ENCODE measurements at places on chromosomes 1 and 21.

DNA sequence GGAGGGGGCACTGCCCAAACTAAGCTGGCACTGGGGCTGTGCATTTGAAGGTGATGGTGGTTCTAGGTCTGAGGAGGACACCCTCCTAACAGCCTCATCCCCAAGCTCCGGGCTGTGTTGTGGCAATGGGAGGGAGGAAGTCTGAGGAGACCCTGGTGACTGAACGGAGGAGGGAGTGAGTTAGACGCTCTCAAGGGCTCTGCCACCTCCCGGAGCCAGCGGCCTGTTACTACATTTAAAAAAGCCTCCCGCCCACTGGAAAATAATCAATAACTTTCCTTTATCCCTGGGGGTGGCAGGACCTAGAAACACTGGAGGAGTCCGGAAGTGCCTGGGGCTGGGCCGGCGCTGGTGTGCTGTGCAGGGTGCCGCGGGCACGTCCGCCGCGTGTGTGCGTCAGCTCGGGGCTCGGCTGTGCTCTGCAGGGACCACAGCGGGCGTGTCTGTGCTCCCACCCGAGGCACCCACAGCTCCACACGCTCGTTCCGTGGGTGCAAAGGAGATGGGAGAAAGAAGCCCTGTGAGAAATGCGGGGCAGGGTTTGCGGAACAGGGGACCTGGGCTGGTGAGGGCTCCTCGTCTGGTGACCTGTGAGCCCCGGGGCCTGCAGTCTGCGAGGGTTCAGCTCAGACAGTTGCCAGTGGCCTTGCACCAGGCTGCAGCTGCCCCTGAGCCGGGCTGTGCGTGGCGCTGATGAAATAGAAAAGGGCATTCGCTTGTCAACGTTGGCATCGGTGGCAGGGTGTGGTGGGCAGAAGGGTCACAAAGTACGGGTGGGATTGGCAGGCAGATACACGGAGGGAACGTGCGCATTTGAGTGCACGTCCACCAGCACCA is 5.3 kb downstream of the SAMD11 start:
- H3K36me3 ChIP-seq, result no peaks in the 10 kb centered on the region
- H3K4me3 ChIP-seq, result no peak overlapping the region
- no peak for DNase-seq
- H3K27ac ChIP-seq, result no peak overlapping the region
- no peaks in the 10 kb centered on the region for H3K27me3 ChIP-seq
- H3K4me1 ChIP-seq, result peaks cover 17% of the 10 kb centered on the region

GRCh38 chr1:154717528-154717924 is 109.5 kb upstream of the ADAR start:
- H3K27ac ChIP-seq, result no peak overlapping the region
- DNase-seq, result no peak
- H3K36me3 ChIP-seq, result no peaks in the 10 kb centered on the region
- H3K4me3 ChIP-seq, result no peak overlapping the region

DNA sequence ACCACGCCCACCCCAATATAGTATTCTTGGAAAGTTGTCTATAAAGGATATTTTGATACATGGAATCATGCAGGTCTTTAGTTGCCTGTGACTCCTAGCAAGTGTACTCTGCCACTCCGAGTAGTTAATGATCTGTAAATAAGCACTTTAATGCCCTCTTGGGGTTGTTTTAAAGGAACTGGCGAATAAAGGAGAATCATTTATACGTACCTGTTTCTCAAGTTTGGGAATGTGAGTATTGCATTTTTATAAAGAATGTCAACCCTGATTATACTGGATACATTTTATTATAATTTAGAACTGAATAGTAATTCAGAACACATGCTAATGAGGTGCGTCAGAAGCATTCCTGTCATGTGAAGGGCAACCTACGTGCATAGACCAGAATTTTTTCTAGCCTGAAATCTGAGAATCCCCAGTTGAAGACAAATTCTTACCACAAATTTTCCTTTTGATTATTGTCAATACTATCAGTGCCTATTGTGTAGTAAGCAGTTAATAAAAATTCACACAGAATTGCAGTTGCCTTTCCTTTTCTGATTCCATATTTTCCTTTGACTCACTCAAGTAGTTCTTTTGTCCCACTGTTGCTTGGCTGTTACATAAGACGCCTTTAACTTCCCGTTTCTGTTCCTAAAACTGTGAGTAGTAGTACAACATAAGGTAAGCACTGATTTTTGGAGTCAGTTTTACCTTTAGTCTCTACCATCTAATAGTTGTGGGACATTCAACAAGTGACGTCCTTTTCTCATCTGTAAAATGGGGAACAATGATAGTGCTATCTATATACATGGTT is 5.1 kb downstream of the AHCYL1 start:
- no peaks in the 10 kb centered on the region for H3K36me3 ChIP-seq
- H3K27ac ChIP-seq, result no peak overlapping the region
- no peak for DNase-seq
- peaks cover 9% of the 10 kb centered on the region for H3K4me1 ChIP-seq
- no peaks in the 10 kb centered on the region for H3K27me3 ChIP-seq

DNA sequence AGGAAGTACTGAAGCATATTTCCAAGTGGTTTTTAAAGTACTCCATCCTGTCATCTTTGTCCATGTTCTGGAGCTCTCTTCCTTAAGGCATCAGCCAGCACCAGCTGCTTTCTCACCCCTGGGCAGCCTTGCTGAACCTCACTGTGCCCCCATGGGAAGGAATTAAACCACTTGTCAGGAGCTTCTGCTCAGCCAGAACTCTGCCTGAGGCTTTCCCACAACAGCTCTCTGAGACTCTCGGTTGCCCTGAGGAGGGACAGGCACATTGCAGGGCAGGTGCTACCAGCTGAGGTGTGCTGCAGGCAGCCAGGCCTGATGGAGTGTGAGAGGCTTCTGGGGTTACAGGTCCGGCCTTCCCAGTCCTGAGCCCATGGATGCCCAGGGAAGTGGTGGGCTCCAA is 30.9 kb downstream of the FAM163A start:
- H3K4me1 ChIP-seq, result no peaks in the 10 kb centered on the region
- H3K27me3 ChIP-seq, result no peaks in the 10 kb centered on the region
- no peak overlapping the region for H3K4me3 ChIP-seq

- H3K36me3 ChIP-seq, result no peaks in the 10 kb centered on the region
- no peaks in the 10 kb centered on the region for H3K27me3 ChIP-seq
- no peak for DNase-seq
- H3K4me3 ChIP-seq, result no peak overlapping the region
- no peak overlapping the region for H3K27ac ChIP-seq
Observed at GRCh38 chr1:65159801-65160523, 12.0 kb downstream of the AK4 start.

GRCh38 chr1:24526045-24526444 is 23.4 kb downstream of the RCAN3 start:
- no peaks in the 10 kb centered on the region for H3K4me1 ChIP-seq
- no peak overlapping the region for H3K4me3 ChIP-seq
- H3K36me3 ChIP-seq, result no peaks in the 10 kb centered on the region

- H3K4me3 ChIP-seq, result peak overlapping the region; percentile 53
- no peaks in the 10 kb centered on the region for H3K27me3 ChIP-seq
- no peak for DNase-seq
- peaks cover 21% of the 10 kb centered on the region for H3K4me1 ChIP-seq
Observed at GRCh38 chr1:2228694-2229036, 546 bp downstream of the SKI start.

DNA sequence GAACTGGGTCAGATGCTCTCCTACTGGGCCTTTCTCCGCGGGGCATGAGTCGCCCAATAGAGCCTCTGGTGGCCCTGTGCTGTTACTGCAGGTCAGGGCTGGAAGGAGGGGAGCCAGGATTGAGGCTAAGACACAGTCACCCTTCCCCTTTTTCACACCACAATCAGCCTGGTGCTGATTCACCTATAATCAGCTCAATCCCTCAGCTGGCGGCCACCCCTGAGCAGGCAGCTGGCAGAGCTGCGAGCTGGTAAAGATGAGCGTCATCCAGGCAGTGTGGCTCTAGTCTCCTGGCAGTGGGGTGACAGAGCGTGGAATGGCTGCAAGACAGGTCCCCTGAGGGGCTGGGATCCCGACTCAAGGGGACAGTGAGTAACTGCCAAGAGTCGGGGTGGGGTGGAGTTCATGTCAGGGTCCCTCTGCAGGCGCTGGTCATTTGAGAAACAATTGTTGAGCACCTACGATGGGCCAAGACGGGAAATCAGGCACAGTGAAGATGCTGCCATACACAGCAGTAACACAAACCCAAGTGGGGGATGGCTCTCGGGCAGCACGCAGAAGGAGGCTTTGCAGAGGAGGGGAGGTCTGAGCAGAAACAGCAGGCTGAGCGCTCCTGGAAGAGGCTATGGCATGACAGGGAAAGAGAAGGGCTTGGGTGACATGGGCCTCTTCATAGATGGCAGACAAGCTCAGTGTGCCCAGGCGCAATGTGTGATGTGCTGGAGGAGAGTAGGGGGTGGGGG is 21.8 kb downstream of the ATF3 start:
- no peaks in the 10 kb centered on the region for H3K4me1 ChIP-seq
- no peaks in the 10 kb centered on the region for H3K27me3 ChIP-seq
- DNase-seq, result peak; percentile 13
- no peak overlapping the region for H3K27ac ChIP-seq
- no peak overlapping the region for H3K4me3 ChIP-seq

All from prostate gland (tissue), 2 donors.